ENCODE measurements at places on chromosomes 12 and 14.

DNA sequence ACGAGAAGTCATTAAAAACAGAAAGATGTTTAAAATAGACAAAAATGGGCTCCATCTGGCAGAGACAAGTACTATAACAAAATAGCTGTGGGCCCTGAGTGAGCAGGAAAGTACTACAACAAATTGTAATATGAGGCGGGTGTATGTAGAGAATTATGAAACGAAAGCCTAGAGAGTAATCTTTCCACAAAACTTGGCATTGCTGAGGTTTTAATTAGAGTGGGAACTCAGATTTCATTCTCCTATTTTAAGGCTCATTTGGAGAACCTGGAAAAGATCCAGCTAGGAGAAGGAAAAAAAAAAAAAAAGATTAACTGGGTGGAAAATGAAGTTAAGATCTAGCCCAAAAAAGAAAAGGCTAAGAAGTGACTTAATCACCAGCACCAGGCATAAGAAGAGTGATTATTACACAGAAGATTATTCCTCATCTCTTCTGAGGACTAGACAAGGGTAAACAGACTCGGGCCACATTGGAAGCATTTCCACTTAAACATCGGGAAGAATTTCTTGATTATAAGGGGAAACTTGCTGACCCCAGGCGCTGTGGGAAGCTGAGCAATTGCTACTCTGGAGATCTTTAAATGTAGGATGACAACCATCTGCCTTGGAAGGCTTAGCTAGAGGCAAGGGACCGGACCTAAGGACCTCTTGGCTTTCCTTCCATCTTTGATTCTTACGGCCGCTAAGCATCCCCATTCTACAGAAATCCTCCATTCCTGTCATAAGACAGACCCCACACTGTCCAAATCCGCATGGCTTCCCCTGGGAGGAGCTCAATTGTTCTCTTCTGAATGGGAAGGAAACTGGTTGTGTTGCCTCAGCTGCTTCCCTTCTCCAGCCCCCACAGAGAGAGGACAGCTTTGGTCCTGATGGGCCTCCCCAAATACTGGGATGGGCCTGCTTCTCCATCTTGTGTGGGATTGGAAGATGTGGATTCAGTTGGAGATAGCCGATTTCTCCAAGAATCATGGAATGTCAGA lies 40.6 kb downstream of the IGF1 start:
- DNase-seq, result no peak

GRCh38 chr12:95789126-95790032 lies 1.2 kb downstream of the NTN4 start:
- DNase-seq, result no peak

- DNase-seq, result no peak
Measured at GRCh38 chr14:81033698-81034240, 78.3 kb downstream of the TSHR start.

DNA sequence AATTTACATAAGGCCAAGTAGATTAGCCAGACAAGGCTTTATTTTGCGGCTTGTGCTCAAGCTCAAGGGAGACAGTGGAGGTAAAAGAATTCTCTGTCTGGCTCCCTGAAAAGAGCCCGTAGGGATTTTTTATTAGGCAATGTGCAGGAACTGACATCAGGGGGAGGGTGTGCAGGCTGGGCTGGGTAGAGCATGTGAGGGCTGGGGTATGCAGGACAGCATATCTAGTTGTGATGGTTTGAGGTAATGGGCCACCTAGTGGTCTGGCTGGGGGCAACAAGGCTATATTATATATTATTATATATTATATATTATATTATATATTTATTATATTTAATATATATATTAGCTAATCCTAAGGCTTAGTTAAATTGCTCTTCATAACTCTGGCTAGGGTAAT lies 102.1 kb downstream of the TMEM117 start:
- DNase-seq, result no peak

Data from stimulated activated CD4-positive, alpha-beta T cell treated with anti-CD3 and anti-CD28 coated beads, Interleukin-1b, Interleukin-23, amount 100 ng/mL, for 1 hour (primary cell).